ENCODE measurements at places on chromosomes 12 and 14. TPM values are rescaled to one million over a fixed set of nuclear protein-coding genes. Genes with fewer than 3 reads are reported as not detected.

Gene WSCD2
- not detected for total RNA-seq

Gene ARHGEF40
- total RNA-seq = 5.8 TPM

- no peak for DNase-seq
Observed at GRCh38 chr14:87756661-87757060, 236.3 kb downstream of the GALC start.

DNA sequence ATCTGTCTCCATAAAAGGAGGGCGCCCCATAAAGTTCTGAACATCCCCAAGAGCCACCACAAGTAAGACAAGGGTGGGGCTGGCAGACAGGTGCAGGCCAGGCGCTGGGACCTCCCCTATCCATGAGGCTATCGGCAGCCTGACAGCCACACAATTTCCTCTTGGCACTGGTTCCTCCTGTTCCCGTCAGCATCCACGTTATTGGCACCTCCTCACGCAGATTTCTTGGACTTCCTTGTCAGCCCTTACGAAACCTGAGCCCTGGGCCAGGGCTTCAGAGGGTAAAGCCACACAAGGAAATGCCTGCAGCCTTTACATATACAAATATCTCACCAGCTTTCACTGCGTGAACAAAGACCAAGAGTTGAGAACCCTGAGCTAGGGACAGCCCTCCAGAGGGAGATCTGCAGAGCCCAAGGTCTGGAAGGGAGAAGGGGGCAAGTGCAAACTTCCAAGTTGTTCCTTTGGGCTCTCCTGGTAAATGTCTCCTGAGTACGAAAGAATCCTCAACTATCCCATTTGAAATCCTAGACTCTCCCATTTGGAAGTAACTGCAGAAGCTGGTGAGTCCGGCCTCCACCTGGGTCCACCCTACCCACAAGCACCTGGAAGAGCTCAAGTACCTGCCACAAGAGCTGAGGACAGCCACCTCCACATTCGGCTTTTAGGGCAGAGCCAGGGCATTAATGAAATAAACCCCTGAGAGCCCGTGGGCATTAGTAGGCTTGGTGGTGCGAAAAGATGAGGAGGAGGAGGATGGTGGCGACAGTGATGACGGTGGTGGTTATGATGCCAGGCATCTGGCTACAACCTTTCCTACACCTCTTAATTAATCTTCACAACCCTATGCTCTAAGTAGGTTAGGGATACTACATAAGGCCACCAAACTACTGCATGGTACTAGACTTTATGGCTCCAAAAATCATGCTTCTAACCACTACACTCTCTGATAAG lies 5.5 kb upstream of the TC2N start:
- peak; percentile 76 for DNase-seq

- no peak for DNase-seq
Observed at GRCh38 chr12:29563071-29563470, 65.6 kb upstream of the OVCH1 start.
